ENCODE measurements at places on chromosomes 1 and 21. TPM values are rescaled to one million over a fixed set of nuclear protein-coding genes. Genes with fewer than 3 reads are reported as not detected.

Gene MUL1
- total RNA-seq, result 31.8 TPM

DNA sequence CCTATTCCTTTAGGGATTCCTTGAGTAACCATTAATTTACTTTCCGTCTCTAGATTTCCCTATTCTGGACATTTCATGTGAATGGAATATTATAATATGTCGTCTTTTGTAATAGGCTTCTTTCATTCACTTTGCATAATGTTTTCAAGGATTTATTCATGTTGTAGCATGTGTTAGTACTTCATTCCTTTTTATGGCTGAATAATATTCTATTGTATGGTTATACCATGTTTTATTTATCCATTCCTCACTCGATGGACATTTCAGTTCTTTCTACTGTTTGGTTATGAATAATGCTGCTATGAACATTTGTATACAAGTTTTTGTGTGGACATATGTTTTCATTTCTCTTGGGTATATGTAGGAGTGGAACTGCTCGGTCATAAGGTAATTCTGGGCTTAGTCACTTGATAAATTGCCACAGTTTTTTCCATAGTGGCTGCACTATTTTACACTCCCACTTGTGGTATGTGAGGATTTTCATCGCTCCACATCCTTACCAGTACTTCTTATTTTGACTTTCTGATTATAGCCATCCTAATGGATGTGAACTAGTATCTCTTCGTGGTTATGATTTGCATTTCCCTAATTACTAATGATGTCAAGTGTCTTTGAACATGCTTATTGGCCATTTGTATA, 17.7 kb downstream of the PPP2R5A start:
- DNase-seq, result no peak

DNA sequence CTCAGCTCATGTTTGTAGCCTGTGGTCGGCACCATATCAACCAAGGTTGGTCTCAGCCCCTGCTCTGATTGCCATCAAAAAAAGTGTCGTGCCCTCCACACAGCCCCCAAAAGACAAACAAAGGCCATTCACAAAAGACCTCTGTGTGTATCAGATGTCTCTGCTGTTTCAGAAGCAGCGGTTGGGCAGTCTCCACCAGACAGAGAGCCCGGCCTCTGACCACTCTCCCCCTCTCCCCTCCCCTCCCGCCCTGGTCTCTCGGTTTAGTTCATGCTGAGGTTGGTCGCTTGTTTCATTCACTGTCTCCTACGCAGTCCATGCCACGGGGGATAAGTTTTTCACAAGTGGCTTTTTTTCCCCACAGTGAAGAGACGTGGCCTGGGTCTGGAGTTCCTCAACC, 27.1 kb downstream of the ACTA1 start:
- DNase-seq, result no peak

DNA sequence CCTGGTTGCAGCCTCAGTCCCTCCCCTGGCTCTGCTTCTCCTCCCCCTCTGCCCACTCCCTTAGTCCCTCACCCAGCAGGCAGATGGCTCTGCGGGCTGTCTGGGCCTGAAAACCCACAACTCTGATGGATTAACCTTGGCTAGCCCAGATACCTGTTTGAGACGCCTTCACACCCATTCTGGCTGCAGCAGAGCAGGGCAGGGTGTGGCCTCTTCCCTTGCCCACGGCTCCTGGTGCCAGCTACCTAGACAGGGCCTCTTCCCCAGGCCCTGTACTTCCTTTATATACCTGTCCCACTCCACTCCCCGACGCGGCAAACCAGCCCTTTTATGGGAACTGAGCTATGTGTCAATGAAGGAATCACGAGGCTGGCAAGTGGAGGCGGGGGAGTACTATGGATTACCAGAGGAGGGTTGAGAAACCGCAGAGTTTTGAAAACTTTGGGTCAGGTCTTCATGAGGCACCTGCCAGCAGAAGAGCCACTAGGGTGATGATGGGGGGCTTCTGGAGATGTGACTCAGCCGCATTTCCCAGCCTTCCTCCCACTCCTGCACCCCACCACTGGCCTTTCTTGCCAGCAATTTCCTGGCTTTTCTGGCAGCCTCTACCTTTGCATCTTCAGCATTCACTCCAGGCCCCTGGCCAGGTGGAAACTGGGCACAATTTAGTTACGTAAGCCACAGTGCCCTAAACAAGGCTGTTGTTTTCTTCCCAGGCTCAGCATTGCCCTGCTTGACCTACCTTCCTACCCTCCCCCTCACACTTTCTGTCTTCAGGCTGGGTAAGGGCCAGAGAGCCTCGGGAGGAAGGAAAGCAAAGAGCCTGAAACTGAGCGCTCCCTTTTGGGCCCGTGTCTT, at the start of gene CHI3L1:
TSS of gene CHI3L1 (minus strand) at position 259 of the 858 bp plus-strand sequence. CDS start at position 178, 81 bp downstream.
- peak; percentile 46 for DNase-seq

DNA sequence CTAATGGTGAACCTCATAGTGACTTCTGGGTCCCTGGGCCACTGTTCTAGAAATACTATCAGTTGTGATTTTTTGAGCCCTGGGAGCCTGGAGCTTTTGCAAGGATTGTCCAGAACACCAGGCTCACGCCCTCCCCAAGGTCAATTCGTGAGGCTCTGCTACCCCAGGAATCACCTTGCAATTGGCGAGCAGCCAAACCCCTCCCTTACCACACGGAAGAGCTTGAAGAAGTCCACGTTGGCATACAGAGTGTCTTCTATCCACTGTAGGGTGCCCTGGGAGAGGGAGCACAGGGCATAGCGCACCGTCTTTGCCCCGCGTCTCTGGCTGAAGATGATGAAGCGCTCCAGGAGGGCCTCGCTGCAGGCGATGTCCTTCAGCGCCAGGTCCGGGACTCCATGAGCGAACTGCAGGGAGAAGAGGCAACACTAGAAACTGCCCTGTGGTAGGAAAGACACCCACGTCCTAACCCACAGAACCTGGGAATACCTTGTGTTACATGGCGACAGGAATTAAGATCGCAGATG, 22.3 kb downstream of the ABCA4 start:
- DNase-seq, result no peak

DNA sequence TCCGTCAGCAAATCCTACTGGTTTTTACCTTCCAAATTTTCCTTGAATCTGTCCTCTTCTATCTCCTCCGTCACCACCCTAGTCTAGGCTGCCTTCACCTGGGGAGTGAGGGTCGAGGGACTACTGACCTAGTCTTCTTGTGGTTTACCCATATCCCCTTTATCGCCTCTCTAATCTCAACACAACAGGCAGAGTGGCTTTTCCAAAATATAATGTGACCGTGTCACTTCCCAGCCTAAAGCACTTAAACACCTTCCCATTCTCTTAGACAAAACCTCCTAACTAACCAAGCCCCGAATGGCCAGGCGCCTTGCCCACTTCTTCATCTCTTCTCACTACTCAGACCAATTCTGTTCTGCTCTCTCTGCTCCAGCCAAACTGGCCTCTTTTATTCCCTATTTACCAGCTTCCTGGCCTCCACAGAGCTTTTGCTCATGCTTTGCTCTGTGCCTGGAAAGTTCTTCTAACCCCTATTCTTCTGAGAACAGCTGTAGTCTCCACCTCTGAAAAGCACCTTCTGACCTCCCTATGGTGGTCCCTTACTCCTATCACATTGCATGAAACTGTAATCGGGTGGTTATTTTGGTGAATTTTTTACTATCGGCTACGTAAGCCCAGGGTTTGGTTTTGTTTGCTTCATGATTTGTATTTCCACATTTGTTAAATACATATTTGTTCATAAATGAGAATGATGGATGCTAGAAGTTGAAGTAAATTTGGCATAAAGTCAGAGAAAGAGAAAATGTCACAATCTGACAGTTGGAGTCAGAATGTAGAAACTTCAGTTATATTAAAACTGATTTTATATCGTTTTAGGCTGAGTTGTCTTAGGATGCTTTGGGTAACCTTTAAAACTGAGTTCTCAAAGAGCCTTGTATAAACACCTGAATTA, 1.2 kb upstream of the NBPF1 start:
- DNase-seq, result peak; percentile 60

Gene TSACC
- total RNA-seq, result not detected

DNA sequence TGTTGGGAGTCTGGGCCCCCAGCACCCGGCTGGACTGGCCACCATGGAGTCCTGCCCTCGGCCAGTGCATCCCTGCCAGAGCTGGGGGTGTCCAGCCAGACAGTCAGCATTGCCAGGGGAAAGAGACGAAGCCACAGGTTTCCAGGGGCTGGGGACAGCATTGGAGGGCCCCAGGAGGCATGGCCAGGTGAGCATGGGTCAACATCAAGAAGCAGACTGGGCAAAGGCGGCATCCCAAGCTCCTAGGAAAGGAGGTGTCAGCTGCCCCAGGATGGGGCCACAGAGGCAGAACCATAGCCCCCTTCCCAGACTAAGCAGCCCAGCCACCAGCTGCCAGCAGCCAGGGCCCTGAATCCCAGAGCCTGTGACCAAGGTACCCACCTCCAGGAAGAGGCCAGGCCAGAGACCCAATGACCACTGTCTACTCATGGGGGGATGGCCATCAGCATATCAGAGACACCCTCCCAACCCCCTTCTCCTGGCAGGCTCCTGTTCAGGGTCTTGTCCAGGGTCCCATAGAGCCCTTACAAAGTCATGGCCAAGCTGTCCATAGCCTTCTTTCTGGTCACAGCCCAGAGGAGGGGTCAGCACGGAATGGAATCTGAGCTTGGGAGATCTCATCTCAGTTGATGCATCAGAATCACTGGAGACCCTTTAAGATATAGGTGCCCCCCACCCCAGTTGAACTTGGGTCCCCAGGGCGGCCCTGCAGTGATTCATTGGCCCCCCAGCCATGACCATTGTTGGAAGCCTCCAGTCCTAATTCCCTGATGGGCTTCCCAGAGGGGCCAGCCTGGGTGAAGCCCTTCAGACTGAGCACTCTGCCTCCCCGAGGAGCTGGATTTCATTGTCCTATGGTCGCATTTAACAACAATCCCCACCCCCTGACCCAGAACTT, 32.5 kb downstream of the WNT3A start:
- peak; percentile 63 for DNase-seq

Gene MSH4
- under 0.01 TPM for total RNA-seq

Gene SIM2
- 3.6 TPM for total RNA-seq

- no peak for DNase-seq
Observed at GRCh38 chr1:206702260-206702659, 17.6 kb downstream of the MAPKAPK2 start.

- DNase-seq, result no peak
Observed at GRCh38 chr21:44829507-44830092, 11.7 kb upstream of the SUMO3 start.

- DNase-seq, result peak; percentile 94
Observed at GRCh38 chr1:14742181-14742980, 143.9 kb downstream of the KAZN start.

Gene MRPS21
- total RNA-seq, result 29.0 TPM

Gene EXOC8
- 16.3 TPM for total RNA-seq

- DNase-seq, result no peak
Observed at GRCh38 chr1:167305059-167305705, 84.5 kb downstream of the POU2F1 start.

- DNase-seq, result no peak
Observed at GRCh38 chr21:45930231-45930760, 51.3 kb upstream of the COL6A1 start.

DNA sequence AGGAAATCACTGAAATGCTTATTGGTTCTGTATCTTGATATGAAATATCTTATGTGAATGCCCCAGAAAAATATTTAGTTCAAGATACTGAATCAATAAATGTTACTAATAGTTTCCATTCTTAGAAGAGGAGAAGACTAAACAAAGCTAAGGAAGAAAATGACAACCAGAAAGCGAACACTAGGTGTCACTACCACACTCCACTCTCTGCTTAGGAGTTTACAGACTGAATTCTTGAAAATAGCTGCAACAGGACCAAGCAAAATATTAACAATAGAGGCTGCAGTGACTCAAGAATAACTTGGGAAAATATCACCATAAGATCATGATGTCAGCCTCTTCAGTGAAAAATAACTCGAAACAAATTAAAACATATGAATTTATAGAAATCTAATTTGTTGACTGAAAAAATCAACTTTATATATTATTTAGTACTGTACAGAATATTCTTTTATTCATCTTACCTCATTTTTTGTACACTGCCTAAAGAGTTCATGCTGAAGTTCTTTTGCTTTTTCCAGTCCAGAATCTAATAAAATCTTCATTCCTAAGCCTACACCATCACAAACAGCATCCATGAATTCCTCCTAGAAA, 61.6 kb downstream of the KIF14 start:
- peak; percentile 58 for DNase-seq

- DNase-seq, result peak; percentile 82
Observed at GRCh38 chr1:200977071-200977754, 46.3 kb downstream of the KIF21B start.

Gene HSPG2
- 265 TPM for total RNA-seq

Gene AMY2A
- not detected for total RNA-seq

DNA sequence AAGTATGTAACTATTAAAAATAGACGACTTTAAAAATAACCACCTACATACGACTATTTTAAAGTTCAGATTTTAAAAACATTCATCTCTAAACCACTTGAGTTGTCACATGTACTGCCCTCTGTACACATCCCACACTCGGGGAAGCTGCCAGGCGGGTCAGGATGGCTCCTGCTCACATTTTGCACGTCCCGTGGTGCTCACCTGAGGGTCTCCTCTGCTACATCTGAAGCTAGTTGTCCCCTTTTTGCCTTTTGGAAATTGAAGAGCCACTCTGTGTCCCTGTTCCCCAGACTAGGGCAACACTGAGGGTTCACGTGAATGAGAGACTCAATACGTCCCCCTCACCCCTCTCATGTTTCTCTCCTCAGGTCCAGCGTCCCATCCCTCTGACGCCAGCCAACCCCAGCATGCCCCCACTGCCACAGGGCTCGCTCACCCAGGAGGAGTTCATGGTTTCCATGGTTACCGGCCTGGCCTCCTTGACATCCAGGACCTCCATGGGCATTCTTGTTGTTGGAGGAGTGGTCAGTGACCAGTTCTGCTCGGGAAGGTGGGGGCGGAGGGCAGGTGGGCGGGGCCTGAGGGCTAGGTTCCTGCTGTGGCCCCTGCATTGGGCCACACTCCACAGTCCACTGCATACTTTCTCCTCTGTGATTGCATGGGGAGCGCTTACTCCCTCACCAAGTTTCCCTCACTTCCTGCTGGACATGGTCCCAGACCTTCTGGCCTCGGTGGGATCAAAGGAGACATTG, 13.0 kb upstream of the MIIP start:
- peak; percentile 75 for DNase-seq

Gene ANGPTL7
- under 0.01 TPM for total RNA-seq

DNA sequence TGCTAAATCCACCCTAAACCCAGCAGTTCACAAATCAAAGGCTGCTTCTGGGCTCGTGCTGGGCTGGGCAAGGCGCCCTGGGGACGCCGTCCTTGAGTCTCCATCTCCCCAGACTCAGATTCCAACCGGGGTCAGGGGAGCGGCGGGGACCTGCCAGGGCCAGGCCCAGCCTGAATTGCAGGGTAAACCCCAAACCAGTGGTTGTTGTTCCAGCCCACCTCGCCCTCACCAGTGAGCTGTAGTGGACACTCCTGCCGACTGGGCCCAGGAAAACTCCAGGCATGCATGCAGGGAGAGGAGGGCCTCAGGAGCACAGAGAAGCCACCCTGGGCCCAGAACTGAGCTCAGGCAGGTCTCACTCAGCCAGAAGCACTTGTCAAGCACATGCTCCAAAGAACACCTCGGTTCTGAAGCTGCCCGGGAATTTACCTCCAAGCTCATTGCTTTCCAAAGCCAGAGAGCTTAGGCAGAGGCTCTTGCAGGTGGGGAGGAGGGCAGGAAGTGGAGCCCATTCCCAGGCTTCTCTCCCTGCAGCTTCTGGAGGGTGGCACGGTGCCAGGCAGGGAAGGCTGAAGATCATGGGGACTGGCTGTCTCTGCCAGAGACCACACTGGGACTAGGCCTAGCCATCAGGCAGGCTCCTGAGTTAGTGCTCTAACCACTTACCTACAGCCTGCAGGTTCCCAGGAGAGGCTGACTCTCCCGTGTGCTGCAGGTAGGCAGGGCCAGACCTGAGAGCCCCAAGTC, 437.0 kb downstream of the MATN1 start:
- DNase-seq, result no peak

Gene GCSAML
- not detected for total RNA-seq

Gene WNT2B
- total RNA-seq, result 2.2 TPM

GRCh38 chr1:229691362-229691761, 65.3 kb downstream of the URB2 start:
- no peak for DNase-seq

All from osteoblast (primary cell).